K562 (cell line): ENCODE measurements at places on chromosomes 7 and 10. TPM values are rescaled to one million over a fixed set of nuclear protein-coding genes. Genes with fewer than 3 reads are reported as not detected.

The ACTL6B gene
- not detected in 2 replicates for polyA plus RNA-seq

The CBLL1 gene
- polyA plus RNA-seq: 14.8 and 15.7 TPM in 2 replicates

The GSAP gene
- polyA plus RNA-seq: not detected in 2 replicates

The BCL7B gene
- 54.4 and 70.6 TPM in 2 replicates for polyA plus RNA-seq

The MLXIPL gene
- polyA plus RNA-seq: 11.1 and 18.4 TPM in 2 replicates

The ZNF117 gene
- polyA plus RNA-seq: 12.8 and 14.1 TPM in 2 replicates

The TMEM213 gene
- not detected in 2 replicates for polyA plus RNA-seq

The NOLC1 gene
- polyA plus RNA-seq: 158 and 169 TPM in 2 replicates

The STEAP4 gene
- not detected in 2 replicates for polyA plus RNA-seq

The YWHAG gene
- 74.9 and 83.6 TPM in 2 replicates for polyA plus RNA-seq

The TMEM270 gene
- not detected in 2 replicates for polyA plus RNA-seq

The STAG3 gene
- polyA plus RNA-seq: 1.3 and 1.9 TPM in 2 replicates

The NAT16 gene
- not detected in 2 replicates for polyA plus RNA-seq

The ASB15 gene
- polyA plus RNA-seq: 0.11 and 0.12 TPM in 2 replicates

The GNGT1 gene
- 0.65 TPM in 1 of 2 replicates, not detected in the other for polyA plus RNA-seq

The C7orf57 gene
- polyA plus RNA-seq: not detected in 2 replicates

The ACBD7 gene
- polyA plus RNA-seq: 0.93 and 1.1 TPM in 2 replicates

The PRKCQ gene
- polyA plus RNA-seq: 11.4 and 11.9 TPM in 2 replicates

- no peak for DNase-seq
Observed at GRCh38 chr7:77395626-77396025, 20.5 kb downstream of the GSAP start.

GRCh38 chr7:117688126-117688525, 185.1 kb downstream of the CTTNBP2 start:
- no peak for DNase-seq

GRCh38 chr10:27770181-27770580, 24.6 kb upstream of the MKX start:
- DNase-seq: no peak

DNA sequence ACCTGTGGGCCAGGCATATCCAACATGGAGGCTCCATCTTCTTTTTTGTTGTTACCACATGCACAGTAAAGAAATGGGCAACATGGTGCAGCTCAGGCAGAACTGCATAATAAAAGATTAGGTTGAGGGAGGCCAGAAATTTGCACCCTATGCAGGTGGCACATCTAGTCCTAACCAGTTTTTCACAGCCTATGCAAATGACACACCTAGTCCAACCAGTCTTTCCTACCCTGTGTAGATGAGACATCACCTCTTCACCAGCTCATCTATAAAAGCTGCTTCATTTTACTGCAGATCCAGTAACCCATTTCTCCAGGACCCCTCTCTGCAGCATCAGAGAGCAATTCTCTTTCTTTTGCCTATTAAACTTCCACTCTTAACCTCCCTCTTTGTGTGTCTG, 411.0 kb upstream of the PCDH15 start:
- DNase-seq: no peak

DNA sequence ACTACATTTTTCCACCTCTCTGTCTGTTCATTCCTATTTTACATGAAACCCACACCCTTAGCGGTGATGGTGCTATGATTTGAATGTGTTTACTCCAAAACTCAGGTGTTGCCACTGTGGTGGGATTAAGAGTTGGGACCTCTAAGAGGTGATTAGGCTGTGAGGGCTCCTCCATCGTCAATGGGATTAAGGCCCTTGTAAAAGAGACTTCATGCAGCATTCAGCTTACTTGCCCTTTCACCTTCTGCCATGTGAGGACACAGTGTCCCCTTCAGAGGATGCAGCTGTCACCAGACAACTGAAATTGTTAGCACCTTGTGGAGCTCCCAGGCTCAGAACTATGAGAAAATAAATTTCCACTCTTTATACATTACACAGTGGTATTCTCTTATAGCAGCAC, 182.2 kb downstream of the NOC3L start:
- no peak for DNase-seq

DNA sequence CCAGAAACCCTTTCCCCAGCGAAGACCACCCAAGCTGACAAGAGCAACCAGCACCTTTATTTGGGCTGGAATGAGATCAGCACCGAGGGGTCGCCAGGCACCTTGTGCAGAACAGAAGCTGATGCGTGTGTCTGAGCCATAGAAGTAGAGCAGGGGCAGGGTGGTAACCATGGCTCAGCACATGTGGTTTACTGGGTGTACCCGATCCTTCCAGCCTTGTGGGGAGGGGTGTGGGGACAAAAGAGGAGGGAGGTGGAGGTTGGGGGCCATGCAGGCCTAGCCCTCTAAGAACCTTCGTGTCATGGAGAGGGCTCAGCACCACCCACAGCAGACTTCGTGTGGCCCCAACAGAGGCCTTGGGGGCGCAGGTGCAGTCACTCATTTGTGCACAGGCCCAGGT, 84.0 kb upstream of the GTF2I start:
- no peak for DNase-seq

- no peak for DNase-seq
Observed at GRCh38 chr10:74244097-74244685, 93.2 kb downstream of the ADK start.

DNA sequence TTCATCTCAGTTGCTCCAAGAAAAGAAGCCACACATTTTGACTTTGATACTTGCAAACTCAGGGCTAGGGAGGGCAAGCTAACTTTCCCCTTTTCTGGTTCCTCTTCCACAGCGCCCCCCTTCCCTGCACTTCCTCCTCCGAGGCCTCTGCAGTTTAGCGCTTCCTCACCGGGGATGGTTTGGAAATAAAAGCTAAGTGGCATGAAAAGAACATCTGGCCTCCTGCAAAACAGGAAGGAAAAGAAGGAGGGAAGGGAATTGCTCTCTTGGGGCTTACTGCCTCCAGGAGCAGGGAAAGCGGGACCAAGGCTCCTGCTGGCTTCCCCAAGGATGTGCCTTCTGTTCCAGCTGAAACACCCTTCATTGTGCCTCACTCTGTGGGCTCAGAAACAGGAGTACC, 42.3 kb downstream of the PRKCQ start:
- no peak for DNase-seq

- peak; percentile 59 for DNase-seq
Observed at GRCh38 chr7:101096331-101096956, 11.2 kb downstream of the TRIM56 start.

DNA sequence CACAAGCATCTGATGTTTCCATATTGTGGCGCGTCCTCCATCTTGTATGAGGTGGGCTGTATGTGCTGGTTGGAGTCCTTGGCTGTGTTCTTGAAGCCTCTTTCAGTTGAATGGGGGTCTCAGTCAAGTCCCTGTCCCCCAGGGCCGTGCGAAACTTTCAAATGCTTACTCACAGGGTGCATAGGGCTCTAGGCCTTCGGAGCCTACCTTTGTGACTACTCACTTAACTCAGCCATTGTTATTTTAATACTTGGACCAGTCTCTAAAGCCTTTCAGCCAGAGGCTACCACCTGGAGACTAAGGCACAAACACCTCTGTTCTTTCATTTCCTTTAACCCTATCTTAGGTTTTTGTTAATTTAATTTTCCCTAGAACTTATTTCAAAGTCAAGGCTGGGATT, 785.9 kb downstream of the GATA3 start:
- no peak for DNase-seq

DNA sequence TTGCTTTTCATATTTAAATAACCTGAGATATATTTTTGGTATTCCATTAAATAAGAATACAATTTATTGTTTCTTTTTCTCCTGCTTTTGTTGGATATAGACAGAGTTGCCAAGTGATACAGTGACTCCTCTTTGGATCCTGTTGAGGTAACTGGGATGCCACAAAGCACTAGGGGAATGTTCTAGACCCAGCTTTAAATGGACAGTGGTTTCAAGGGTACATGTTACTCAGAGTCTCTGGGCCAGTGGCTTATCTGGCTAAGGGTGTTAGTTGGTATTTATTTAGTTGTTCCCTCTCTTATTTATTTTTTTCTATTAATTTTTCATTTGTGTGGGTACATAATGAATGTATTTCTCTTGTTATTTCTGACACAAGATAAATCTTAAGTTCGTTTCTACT, 9.1 kb downstream of the GBF1 start:
- DNase-seq: no peak

- DNase-seq: no peak
Observed at GRCh38 chr10:61390851-61391250, 62.3 kb downstream of the TMEM26 start.

GRCh38 chr7:132650498-132650897, 74.2 kb upstream of the PLXNA4 start:
- no peak for DNase-seq

DNA sequence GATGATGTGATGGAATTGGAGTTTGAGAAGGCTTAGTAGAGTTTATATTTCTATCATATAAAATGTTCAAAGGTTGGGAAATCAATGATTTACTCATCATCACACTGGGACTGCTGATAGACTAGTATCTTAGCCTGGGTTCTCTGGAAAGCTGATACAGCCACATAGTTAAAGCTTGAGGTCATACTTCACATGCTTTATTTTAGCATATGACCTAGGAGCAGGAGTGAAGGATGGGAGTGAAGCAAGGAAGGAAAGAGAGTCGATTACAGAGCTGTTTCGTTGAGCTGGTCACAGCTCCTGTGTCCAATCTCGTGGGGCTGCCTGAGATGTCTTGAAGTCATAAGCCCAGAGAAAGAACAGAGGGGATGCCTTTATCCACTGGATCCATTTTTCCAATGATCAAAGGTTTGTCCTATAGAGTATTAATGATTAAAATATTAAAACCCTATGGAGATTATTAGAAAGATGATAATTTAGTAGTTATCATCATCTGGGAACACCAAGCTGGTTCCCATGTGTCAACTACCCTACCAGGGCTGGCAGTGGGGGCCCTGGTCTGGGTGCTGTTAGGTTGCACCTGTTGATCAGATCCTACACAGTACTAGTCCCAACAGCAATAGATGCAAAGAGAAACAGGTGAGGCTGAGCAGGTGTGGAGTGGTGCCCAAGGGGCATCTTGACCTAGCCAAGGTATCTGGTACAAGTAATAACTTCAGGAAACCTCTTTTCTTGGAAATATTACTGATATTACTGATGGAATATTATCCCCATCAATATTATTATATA, 77.8 kb downstream of the BAMBI start:
- no peak for DNase-seq

DNA sequence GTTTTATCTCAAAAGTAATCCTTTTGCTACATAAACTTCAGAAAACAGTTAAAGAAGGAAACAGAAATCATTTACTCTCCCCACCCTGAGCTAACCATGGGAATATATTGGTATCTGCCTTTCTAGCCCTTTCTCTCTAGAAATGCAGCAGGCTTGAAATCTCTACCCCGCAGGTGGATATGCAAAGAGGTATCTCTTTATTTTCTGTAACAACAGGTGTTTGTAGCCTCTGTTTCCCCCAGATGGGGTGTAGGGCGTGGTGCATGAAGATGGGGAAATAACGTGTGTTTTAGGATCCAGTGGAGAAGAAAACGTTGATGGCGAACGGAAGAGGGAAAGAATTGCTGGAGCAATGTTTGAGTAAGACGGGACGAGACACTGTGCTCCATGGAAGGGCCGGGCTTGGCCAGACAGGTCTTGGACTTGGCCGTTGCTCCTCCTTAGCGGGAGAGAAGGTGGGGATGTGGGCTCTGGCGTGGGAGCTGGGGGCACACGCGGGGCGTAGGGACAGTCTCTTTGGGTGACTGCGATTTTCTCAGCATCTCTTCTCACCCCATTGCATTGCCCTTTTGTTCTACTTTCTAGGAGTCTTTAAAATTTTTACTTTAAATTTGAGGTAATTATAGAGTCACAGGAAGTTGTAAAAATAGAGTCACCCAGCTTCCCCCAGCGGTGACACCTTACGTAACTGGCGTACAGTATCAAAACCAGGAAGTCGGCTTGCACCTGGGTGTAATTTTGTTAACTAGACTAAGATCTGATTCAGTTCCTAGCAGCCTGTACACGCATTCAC, 82.9 kb downstream of the ELFN1 start:
- DNase-seq: no peak

GRCh38 chr10:14360961-14361360, 30.2 kb upstream of the FRMD4A start:
- DNase-seq: no peak

DNA sequence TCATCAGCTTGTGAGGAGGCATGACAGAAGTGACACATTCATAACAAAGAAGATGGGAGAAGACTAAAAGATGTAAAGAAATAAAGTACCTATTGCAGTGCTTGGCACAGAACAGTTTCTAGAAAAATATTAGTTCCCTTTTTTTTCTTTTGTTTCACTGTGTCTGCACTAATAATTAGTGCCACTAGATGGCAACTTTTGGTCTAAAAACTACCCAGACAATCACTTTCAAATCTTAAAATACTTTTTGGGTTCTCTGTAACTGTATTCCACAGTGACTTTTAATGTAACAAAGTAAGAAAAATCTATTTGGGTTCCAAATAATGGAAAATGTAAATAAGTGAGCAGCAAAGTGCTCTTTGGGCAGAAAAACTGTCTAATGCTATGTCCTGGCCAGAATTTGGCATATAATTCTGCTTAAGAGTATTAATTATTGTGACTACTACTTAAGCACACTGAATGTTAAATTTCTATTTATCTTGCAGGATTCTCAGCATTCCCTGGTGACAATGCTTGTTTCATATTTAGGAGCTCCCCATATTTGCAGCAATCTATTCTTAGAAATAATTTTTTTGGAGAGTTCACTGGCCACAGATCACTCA, 134.8 kb upstream of the KIF5B start:
- DNase-seq: peak; percentile 50

DNA sequence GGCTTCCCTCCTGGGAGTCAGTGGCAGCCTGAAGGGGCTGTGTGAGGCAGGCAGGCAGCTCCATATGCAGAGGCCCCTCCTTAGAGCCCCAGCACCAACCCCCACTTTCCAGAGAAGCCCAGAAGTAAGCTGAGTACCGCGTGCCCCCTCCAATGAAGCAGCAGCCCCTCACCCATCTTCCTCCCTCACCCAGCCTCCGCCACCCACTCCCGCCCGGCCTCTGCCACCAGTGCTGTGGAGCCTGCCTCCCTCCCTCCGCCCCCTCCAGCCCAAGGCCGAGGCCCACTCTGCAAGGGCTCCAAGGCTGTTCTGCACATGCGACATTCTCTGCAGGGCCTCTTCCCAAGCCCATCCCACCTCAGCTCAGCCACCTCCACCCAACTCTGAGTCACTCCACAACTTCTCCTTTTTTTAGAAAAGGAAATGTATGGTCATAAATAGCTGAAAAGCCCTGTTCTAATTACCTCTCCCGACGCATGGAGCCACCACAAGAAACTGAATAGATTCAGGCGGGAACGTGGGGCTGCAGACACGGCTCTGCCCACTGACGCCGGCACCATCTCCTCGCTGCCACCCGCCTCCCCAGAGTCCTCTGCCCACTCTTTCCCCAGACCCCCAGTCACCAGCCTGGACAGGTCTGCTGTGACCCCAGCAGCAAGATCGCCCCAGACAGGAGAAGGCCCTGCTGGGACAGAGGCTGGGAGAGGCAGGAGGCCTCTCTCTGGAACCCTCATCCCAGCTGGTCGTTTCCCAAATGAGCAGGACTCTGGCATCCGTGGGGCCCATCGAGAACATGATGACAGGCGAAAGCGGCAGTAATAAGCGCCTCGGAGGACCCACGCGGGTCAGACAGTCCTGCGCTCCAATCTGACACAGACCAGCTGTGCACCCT, 213.9 kb downstream of the MAD1L1 start:
- DNase-seq: peak; percentile 74

- no peak for DNase-seq
Observed at GRCh38 chr10:9824631-9825071, 1193.0 kb upstream of the CELF2 start.

GRCh38 chr7:98151884-98152283, 45.2 kb downstream of the LMTK2 start:
- DNase-seq: no peak

- no peak for DNase-seq
Observed at GRCh38 chr7:151115121-151115835, 29.0 kb downstream of the AGAP3 start.
